Islet precursor cell (in vitro differentiated cells): ENCODE measurements at places on chromosomes 3 and 15.

GRCh38 chr3:141646760-141647561 lies 91.1 kb upstream of the RNF7 start:
- peak; percentile 63 for DNase-seq

- peak; percentile 87 for DNase-seq
Measured at GRCh38 chr15:88331291-88331690, 74.8 kb upstream of the NTRK3 start.

DNA sequence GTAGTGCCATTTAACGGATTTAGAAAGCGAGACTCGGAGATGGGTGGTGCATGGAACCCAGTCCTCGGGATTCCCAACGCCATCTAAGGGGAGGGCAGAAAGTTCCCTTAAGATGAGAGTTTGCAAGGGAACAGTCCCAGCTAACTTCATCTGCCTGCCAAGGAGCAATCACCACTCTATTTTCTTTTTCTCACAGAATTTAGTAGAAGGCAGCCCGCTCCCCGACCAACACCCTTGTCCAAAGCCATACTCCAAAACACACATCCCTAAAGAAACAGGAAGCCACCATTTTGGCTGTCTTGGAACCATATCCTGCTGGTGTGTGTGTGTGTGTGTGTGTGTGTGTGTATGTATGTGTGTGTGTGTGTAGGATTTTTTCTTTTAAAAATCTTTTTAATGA lies 7.1 kb upstream of the FGD5 start:
- DNase-seq, result no peak

- DNase-seq, result peak; percentile 77
Measured at GRCh38 chr15:83207660-83208366, at the start of gene HDGFL3. TSS of gene HDGFL3 (minus strand) at chr15:83207823. CDS start at chr15:83207414, 409 bp downstream.

DNA sequence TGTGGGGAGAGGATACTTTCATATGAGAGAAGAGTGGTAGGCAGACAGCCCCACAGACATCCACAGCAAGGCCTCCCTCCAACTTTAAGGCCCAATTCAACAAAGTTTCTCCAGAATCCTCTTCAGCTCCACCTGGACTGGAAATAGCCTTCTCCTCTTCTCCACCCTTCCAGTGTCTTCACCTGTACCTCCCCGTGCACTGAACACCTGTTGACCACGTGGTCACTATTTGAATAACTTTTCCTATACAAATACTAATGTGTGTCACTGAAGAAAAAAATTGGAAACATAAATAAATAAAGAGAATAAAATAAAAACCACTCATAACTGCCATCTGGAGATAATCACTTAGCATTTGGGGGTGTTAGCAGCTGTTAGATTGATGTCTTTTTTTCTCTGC lies 52.9 kb downstream of the CCNL1 start:
- no peak for DNase-seq

GRCh38 chr3:19972054-19972453 lies 25.2 kb downstream of the RAB5A start:
- DNase-seq, result no peak

- no peak for DNase-seq
Measured at GRCh38 chr3:74089814-74090213, 465.1 kb upstream of the PDZRN3 start.
